NCI-H526 treated with DMSO at 0.1 percent for 48 hours (cell line): ENCODE measurements at places on chromosomes 2 and 18.

DNA sequence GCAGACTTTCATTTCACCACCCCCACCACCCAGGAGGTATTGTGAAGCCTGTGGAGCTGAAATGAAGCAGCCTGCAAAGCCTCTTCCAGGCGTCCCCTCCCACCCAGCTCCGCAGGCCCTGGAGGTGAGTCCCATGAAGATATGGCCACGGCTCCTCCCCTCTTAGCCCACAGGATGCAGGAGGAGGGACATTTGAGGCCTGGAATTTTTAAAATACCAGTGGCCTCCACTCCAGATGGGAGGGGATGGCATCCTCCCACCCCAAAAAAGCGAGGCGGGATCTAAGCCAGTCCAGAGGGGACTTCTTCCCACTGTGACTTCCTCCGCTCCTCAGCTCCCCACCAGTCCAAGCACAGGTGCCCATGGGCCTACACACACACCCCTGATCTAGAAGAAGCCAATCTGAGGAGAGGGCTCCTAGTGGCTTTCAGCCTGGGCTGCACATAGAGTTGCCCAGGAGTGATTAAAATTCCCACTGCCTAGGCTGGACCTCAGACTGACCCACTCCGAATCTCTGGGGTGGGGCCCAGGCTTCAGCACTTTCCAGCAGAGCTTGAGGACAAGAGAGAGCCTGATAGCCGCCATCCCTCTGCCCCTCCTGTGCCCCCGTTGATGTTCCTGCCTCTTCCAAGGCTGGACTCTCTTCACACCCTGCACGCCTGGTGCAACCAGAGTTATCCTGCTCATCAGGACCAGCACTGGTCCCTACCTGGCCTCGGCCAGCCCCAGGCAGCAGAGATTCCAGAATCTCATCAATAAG, 206.9 kb downstream of the TNS1 start:
- DNase-seq, result no peak

GRCh38 chr2:216486708-216487107, 11.9 kb upstream of the RPL37A start:
- no peak for DNase-seq

- DNase-seq, result no peak
These were observed 142.2 kb upstream of the DLGAP1 start for GRCh38 chr18:4597301-4597700.

GRCh38 chr2:27583390-27583915, 611 bp downstream of the ZNF512 start:
- no peak for DNase-seq

GRCh38 chr2:129483366-129483765, 496.1 kb upstream of the RAB6C start:
- DNase-seq, result no peak

DNA sequence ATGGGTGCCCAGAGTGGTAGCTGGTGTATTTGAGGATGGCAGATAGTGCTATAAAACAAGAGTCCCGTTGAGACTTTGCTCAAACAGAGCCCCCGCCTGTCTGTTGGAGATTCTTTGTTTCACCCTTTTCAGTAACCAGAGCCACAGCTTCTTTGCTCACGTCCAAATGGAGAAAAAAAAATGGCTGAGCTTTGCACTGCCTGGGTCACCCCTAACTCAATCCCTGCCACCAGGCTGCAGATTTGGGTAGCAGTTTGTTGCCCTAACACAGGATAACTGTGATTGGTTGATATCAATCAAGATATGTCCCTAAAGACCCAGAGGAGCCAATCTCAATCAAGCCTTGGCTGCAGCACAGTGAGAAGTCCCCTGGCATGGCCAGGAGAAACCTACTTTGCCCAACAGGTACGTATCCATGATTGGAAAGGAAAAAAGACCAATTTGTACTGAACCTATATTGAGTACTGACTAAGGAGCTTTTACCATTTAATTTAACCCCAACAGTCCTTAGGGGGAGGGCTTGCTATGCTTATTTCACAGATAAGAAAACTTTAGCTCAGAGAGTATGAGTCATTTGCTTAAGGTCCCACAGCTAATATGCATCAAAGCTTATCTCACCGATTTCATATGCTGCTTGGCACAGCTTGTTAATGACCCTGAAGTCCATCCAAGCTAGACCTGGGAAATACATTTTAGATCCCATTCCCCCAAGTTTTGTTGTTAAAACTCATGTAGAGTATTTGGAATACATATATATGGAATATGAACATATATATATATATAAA, 72.0 kb upstream of the SH3BP4 start:
- no peak for DNase-seq

GRCh38 chr18:46587600-46587999, 69.4 kb downstream of the LOXHD1 start:
- no peak for DNase-seq
